Osteoblast (primary cell): ENCODE measurements at places on chromosomes 13 and 19. TPM values are rescaled to one million over a fixed set of nuclear protein-coding genes. Genes with fewer than 3 reads are reported as not detected.
A peak's percentile ranks its signal among the peaks of the same experiment; 100 is the strongest.

EPS8L1 gene
- 0.29 and 1.1 TPM in 2 replicates for total RNA-seq

- no peak for DNase-seq
Measured at GRCh38 chr13:104408733-104409132, 1342.5 kb upstream of the SLC10A2 start.

GRCh38 chr13:76331943-76332712 is 554.1 kb downstream of the KCTD12 start:
- no peak for DNase-seq

SGCG gene
- total RNA-seq = 1.4 TPM in 1 of 2 replicates, not detected in the other

GIPR gene
- total RNA-seq = under 0.01 and 0.88 TPM in 2 replicates

- DNase-seq = peak; percentile 53
Measured at GRCh38 chr19:13127051-13127450, 9.0 kb downstream of the NACC1 start.

GRCh38 chr13:67520886-67521285 is 290.8 kb upstream of the PCDH9 start:
- no peak for DNase-seq

DNA sequence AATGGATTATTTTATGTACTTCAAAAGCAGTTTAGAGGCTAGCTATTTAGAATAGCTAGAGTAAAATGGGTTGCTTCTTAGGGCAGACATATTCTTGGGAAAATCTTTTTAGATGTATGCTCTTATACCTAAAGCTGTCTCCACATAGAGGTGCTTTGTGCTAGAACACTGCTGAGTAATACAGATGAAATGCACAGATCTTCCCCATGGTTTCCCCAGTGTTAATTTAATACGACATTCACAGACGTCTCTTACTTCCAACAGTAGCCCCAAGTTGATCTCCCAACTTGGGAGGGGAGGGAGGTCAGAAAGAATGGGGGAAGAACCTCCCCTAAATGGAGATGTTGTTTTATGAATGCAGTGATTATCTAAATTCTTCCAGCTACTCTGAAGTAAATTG is 16.9 kb downstream of the NALCN start:
- no peak for DNase-seq

DNA sequence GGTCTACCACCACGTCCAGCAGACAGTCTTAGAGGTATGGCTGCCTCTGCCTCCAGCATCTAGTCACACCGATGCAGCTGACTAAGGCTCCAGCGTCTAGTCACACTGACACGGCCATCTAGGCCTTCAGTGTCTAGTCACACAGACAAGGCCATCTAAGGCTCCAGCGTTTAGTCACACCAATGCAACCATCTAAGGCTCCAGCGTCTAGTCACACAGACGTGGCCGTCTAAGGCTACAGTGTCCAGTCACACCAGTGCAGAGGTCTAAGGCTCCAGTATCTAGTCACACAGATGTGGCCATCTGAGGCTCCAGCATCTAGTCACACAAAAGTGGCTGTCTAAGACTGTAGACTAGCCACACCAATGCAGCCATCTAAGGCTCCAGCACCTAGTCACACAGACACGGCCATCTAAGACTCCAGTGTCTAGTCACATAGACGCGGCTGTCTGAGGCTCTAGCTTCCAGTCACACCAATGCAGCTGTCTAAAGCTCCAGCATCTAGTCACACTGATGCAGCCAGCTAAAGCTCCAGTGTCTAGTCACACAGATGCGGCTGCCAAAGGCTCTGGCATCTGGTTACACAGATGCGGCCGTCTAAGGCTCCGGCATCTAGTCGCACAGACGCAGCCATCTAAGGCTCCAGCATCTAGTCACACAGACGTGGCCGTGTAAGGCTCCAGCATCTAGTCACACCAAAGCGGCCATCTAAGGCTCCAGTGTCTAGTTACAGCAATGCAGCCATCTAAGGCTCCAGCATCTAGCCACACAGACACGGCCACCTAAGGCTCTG is 55.1 kb downstream of the KLF2 start:
- DNase-seq = peak; percentile 51

ADM5 gene
- under 0.01 and 0.29 TPM in 2 replicates for total RNA-seq

GRCh38 chr13:110280231-110280813 is 26.6 kb downstream of the COL4A1 start:
- no peak for DNase-seq

GRCh38 chr19:1590641-1591397 is 1.8 kb downstream of the MBD3 start:
- peak; percentile 94 for DNase-seq

GRCh38 chr13:113119822-113120189 is 2.8 kb upstream of the F10 start:
- peak; percentile 1 for DNase-seq

- no peak for DNase-seq
Measured at GRCh38 chr13:46687810-46688209, 109.2 kb downstream of the ESD start.

DNA sequence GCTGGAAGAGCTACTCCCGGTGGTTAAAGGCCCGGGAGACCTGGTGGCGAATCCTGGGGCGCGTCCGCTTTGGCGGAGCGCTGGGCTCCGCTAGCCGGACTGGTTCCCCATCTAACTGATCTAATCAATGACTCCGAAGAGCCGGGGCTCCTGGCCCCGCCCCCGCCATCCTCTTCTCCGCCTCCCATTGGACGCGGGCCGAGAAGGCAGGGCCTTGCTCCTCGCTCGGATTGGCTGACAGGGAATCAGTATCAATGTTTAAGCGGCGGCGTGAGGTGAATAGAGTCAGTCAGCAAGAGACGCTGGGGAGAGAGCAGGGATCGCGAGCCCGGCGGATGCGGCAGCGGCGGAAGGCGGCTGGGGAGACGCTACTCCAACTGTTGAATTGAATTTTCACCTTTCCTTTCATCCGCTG is 1.7 kb upstream of the PCDH17 start:
- peak; percentile 95 for DNase-seq

RNF225 gene
- total RNA-seq = not detected in 2 replicates

- no peak for DNase-seq
Measured at GRCh38 chr19:49873834-49874233, 3.3 kb downstream of the AKT1S1 start.

DNA sequence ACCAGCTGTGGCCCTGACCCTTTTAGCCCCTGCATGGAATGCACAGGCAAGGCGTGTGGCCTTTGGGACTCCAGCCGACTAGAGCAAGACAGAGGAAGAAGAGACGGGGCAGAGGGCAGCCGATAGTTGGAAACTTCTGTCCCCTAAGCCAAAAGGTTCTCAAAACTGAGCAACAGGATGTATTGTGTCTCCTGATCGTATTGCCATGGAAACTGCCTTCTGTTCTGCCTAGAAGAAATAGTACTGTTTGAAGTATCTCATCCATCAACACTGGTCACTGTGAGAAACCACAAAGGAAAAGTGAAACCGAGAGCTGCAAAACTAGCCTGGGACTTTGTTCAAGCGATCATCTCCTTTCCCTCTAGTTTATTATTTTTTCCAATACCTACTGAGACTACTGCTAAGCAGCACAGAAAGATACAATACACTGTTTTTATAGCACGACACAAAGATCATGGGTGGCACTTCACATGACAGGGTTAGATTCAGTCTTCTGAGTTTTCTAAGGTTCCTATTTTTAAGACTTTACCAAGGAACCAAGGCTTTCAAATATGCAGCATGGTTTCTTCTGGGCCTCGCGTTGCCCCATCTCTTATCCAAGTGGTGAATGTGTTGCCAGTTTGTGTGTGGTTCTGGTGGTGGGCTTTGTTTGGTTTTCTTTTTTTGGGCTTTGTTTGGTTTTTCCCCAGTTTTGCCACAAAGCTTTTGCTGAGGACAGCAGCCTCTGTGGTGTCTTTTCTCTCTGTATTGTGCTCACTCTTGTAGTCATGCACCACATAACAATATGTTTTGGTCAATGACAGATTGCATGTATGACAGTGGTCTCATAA is 49.3 kb upstream of the GPR183 start:
- no peak for DNase-seq

FFAR2 gene
- not detected in 2 replicates for total RNA-seq

GRCh38 chr19:10742476-10742875 is 24.6 kb downstream of the DNM2 start:
- DNase-seq = no peak

GRCh38 chr19:33311326-33311682 is 9.0 kb upstream of the CEBPA start:
- peak; percentile 0 for DNase-seq

DNA sequence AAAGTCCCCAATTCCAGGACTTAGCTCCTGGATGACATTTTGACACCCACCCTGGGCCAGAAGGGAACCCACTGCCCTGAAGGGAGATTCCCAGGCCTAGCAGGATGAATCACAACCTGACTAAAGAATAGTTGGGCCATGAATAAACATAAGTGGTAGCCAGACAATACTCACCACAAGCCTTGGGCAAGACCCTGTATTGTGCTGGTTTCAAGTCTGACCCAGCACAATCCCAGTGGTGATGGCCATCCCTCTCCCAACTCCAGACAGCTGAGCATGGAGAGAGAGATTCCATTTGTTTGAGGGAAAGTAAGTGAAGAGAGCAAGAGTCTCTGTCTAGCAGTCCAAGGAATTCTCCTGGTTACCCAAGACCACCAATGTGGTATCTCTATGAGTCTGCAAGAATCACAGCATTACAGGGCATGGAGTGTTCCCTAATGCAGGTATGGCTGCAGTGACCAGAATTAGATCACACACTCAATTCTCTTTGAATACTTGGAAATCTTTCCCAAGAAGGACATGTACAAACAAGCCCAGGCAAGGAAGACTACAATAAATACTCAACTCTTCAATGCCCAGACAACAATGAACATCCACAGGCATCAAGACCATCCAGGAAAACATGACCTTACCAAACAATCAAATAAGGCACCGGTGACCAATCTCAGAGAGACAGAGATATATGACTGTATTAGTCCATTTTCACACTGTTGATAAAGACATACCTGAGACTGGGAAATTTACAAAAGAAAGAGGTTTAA is 158.0 kb downstream of the VWA8 start:
- no peak for DNase-seq

- peak; percentile 54 for DNase-seq
Measured at GRCh38 chr13:30681843-30682242, 53.5 kb upstream of the ALOX5AP start.

- no peak for DNase-seq
Measured at GRCh38 chr19:44232867-44233266, 20.5 kb downstream of the ZNF227 start.

DNA sequence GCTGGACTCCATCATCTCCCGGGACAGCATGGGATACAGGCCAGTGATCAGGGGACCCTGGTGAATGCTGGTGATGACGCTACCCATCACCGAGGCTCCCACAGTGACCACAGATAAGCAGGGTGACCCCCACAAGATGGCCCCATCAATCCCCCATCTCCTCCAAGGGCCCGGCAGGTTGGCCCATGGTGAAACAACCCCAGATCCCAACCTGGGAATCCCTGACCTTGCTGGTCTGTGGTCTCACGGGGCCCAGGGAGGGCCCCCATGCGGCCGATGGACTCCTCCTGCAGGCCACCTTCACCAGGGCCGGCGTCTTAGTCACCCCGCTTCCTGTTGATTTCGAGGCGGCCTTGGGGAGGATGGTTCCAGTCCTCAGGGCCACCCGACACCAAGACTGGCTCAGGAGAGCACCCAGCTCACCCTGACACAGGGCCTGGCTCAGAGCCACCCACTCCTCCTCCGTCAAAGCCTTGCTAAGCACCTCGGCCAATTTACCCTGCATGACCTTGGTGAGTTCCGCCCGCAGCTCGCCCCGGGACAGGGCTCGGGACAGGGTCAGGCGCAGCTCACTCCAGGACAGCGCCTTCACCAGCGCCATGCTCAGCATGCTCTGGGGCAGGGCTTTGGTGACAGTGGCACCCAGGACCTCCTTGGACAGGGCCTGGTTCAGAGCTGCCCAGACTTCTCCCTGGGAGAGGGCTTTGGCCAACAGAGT is 10.0 kb downstream of the IQCN start:
- DNase-seq = peak; percentile 82

GRCh38 chr13:107649079-107649478 is 566.3 kb downstream of the LIG4 start:
- DNase-seq = no peak

DNA sequence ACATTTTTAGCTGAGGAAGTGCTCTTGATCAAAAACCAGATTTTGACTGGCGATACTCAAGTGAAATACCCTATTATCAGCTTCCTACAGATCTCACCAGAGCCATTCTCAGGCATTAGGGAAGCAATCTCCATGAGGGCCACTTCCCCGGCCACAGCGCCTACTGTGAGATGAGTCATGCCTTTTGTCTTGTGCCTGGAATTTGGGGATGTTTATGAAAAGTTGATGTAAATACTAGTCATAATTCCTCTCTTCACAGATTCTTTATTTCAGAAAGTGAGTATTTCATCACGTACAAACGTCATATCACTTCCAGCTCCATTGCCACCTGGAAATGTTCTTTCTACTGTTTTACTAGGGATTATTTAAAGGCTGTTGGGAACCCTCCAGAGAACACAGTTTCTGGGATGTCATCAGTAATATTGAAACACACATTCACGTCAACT is 25.3 kb upstream of the SLC46A3 start:
- DNase-seq = no peak

DNA sequence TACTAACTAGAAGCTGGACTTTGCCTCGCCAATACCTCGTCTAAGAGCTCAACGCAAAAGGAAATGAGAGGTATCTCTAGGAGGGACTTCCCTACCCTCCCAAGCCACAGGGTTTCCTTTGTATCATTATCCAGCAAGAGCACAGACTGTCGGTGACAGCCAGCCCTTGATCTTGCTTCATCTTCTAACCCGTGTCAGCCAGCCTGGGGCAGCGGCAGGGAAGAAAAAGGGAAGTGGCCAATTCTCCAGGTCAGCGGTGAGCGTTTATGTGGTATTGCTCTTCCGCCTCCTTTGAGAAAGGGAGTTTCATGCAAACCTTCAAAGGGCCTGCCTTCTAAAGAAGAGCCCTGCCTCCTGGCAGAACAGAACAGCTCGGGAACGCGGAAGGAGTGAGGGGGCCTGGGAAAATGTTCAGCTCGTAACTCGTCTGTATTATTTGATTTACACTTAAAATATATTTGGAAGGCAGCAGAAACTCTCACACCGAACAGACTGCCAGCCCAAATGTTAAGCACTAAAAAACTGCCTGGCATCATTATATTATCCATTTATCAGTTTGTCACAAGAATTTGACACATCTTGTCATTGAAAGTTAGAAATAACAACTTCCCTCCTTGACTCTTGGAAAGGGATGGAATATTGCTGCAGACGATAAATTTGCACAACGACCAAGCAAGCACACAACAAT is 41.8 kb downstream of the EFNB2 start:
- no peak for DNase-seq

CBLC gene
- not detected in 2 replicates for total RNA-seq

CEACAM8 gene
- total RNA-seq = not detected in 2 replicates

DNA sequence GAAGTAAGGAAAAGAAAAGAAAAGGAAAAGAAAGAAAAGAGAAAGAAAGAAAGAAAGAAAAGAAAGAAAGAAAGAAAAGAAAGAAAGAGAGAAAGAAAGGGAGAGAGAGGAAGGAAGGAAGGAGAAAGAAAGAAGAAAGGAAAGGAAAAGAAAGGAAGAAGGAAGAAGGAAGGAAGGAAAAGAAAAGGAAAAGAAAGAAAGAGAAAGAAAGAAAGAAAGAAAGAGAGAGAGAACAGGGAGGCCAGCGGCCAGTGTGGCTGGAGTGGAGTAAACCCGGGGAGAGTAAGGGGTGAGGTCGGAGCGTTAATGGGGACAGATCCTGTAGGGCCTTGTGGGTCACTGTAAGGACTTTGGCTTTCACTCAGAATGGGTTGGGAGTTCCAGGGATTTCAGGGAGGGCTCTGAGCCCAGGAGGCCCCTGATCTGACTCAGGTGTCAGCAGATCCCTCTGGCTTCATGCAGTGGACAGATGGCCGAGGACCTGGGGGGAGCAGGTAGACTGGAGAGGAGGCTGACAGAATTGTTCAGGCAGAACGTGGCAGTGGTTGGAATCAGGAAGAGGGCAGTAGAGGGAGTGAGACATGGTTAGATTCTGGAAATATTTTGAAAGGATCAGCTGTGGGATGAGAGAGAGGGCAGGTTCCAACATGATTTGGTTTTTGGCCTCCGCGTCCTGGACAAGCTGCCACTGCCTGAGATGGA is 19.8 kb upstream of the FXYD3 start:
- peak; percentile 71 for DNase-seq
